ENCODE measurements at places on chromosomes 3 and 15.

DNA sequence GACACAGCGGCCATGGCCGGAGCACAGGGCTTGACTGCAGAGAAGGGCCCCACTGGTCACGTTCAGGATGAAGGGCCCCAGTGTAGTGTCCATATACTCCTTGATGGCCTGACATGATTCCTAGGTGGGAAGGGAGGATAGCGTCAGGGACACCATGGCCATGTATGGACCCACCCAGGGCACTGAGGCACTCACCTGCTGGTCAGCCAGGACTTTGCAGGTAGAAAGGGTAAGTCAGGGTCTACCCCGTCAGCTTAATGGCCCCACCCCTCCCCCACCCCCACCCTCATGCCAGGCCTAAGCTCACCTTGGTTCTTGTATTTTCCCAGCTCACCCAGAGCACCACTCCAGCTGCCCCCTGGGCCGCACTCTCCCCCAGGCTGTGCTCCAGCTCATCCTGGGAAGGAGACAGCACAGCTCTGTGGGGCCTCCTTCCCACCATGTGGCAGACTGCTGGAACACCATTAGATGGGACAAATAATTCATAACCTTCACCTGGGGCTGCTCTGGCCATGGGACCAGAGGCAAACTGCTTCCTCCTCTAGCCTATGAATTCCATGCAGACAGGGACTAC is 1.6 kb upstream of the HYAL3 start:
- DNase-seq: no peak

- DNase-seq: no peak
Observed at GRCh38 chr15:82648257-82649103, 1.3 kb upstream of the CPEB1 start.

GRCh38 chr15:40594429-40594836 is 384 bp downstream of the KNL1 start:
- no peak for DNase-seq

DNA sequence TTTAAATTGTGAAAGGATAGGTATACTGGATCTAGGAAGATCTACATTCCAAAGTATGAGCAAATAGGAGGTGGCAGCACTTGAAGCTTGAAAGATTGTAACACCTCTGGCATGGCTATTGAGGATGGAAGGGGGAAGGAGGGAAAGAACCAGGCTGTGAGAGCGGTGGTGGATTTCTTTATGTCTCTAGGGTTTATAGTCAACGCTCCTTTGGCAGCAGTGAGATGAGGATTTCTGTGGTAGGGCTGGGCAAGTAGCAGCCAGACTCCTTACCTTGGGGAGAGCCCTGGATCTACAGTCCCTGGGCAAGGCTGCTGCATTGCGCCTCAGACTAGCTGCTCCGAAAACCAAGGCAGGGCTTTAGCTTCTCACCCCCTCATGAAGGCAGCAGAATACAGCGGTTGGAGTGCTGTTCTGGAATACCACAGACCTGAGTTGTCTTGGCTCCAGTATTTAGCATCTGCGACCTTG is 53.2 kb downstream of the MEF2A start:
- DNase-seq: no peak

- DNase-seq: no peak
Observed at GRCh38 chr3:171883257-171883892, 40.2 kb downstream of the TMEM212 start.

All from activated naive CD8-positive, alpha-beta T cell treated with anti-CD3 and anti-CD28 coated beads for 36 hours (primary cell).